ENCODE measurements at places on chromosomes 13 and 19.

DNA sequence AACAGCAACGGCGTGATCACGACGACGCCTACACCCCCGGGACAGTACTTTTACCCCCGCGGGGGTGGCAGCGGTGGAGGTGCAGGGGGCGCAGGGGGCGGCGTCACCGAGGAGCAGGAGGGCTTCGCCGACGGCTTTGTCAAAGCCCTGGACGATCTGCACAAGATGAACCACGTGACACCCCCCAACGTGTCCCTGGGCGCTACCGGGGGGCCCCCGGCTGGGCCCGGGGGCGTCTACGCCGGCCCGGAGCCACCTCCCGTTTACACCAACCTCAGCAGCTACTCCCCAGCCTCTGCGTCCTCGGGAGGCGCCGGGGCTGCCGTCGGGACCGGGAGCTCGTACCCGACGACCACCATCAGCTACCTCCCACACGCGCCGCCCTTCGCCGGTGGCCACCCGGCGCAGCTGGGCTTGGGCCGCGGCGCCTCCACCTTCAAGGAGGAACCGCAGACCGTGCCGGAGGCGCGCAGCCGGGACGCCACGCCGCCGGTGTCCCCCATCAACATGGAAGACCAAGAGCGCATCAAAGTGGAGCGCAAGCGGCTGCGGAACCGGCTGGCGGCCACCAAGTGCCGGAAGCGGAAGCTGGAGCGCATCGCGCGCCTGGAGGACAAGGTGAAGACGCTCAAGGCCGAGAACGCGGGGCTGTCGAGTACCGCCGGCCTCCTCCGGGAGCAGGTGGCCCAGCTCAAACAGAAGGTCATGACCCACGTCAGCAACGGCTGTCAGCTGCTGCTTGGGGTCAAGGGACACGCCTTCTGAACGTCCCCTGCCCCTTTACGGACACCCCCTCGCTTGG lies 966 bp downstream of the JUNB start:
- DNase-seq, result peak; percentile 78

DNA sequence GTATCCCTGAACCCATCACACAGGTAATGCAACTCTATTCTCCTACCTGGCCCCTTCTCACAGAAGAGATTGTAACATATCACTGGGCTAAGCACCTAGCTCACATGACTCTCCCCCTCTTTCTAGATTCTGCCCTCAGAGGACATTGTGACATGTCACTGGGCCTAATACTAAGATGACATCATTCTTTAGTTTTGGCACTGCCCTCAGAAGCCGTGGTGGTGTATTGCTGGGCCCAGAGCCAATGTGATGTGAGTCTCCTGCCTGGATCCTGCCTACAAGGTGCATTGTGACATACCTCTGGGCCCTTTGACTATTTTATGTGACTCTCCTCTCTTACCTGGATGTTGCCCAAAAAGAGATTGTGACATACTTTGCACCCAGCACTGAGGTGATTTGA lies 21.4 kb upstream of the ZNF730 start:
- no peak for DNase-seq

DNA sequence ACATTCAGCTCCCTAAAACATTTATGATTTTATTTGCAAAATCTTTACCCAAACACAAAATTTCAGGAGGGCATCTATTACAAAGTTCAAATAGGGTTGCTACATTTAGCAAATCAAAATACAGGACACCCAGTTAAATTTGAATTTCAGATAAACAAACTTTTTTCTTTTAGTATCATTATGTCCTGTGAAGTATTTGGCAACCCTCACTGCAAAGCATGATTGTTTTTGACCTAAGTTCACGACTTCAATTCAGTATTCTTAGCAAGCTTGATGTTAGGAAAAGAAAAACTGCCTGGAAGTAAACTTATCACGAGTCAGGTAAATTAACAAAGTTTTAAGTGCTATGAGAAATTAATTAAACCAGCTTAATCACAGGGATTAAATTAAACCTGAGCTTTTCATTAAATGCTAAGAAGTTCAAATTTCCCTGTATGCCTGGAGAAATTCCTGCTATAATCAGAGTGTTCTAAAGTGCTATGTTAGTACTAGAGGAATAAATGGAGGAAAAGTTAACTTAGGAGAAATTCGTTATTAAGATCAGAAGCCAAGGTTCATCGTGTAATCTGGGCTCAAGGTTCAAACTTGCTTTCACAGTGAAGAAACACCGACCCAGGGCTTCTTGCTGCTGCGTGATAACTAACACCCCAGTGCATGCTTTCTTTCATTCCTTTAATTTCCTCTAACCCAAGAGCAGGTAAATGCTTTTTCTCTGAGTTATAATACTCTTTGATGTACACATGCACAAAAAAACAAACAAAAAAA lies 298.1 kb downstream of the FOXO1 start:
- DNase-seq, result no peak

- no peak for DNase-seq
These were observed 3.1 kb downstream of the ADAMTS10 start for GRCh38 chr19:8607386-8607785.

GRCh38 chr19:55638864-55639359 lies 1.9 kb upstream of the ZNF580 start:
- DNase-seq, result no peak

DNA sequence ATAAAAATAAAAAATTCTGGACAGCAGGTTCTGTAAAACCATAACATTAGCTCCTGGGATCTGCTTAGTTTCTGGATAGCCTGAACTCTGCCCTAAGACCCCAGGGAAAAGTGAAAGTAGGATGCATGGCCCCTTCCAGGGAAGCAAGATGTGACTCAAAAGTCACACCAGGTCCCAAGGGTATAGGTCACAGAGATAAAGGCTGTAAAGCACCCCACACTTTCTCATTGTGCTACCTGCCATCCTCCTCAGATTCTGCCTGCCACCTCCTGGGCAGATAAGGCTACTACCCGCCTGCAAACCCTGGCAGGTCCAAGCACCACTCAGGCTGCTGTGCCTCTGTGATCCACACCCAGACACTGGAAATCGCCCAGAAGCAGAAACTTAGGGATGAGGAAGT lies 20.6 kb downstream of the FFAR2 start:
- no peak for DNase-seq

GRCh38 chr19:4233282-4233853 lies 4.0 kb downstream of the EBI3 start:
- DNase-seq, result peak; percentile 90

GRCh38 chr19:16470911-16471811 lies 609 bp downstream of the EPS15L1 start:
- DNase-seq, result no peak

- DNase-seq, result no peak
These were observed 39.8 kb downstream of the KCTD12 start for GRCh38 chr13:76846363-76846762.

DNA sequence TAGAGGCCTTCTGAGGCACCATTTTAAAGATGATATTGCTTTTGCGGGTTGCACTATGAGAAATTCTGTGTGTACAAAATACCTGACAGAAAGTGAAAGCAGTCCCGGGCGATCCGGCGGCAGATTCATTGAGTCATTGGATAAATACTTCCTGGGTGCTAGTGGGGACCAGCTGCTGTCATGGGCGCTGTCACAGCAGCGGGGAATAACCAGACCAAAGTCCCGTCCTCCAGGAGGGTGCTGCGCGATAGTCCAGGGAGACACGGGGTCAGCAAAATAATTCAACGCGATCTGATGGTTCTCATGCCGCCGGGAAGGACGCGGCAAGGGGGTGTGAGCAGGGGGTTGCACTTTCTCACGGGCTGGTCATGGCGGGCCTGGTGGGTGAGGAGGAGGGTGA lies 13.5 kb downstream of the ZFR2 start:
- DNase-seq, result no peak

GRCh38 chr19:803099-803561 lies 5.9 kb downstream of the PTBP1 start:
- DNase-seq, result no peak

GRCh38 chr13:61138857-61139256 lies 276.8 kb downstream of the PCDH20 start:
- DNase-seq, result no peak

- DNase-seq, result no peak
These were observed 6.4 kb downstream of the GARRE1 start for GRCh38 chr19:34260771-34261173.

- no peak for DNase-seq
These were observed 19.1 kb downstream of the SMARCA4 start for GRCh38 chr19:10979951-10980381.

DNA sequence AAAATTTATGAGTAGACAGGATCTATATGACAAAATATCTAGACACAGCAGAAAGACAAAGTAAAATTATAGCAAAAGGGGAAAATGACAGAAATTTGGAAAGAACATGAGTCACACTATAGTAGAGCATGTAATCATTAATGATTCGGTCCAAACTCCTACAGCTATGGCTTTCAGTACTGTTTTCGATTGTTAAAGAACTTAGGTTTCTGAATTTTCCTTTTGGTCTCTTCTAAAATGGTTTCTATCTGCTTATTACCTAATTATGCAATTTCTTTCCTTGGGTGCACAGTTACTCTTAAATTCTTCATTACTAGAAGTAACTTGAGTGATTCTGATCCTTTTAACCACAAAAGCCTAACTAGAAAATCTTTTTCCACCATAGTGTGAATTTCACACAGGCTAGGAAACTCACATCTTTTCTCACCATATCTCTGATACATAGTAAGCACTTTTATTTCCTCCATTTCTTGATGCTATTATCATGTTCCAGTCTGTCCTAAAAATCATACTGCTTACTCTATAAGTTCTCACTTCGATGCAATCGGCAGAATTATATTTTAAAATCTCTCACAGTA lies 1101.4 kb downstream of the PCDH9 start:
- DNase-seq, result no peak

GRCh38 chr19:53328967-53329366 lies 4.6 kb upstream of the ZNF845 start:
- DNase-seq, result no peak

DNA sequence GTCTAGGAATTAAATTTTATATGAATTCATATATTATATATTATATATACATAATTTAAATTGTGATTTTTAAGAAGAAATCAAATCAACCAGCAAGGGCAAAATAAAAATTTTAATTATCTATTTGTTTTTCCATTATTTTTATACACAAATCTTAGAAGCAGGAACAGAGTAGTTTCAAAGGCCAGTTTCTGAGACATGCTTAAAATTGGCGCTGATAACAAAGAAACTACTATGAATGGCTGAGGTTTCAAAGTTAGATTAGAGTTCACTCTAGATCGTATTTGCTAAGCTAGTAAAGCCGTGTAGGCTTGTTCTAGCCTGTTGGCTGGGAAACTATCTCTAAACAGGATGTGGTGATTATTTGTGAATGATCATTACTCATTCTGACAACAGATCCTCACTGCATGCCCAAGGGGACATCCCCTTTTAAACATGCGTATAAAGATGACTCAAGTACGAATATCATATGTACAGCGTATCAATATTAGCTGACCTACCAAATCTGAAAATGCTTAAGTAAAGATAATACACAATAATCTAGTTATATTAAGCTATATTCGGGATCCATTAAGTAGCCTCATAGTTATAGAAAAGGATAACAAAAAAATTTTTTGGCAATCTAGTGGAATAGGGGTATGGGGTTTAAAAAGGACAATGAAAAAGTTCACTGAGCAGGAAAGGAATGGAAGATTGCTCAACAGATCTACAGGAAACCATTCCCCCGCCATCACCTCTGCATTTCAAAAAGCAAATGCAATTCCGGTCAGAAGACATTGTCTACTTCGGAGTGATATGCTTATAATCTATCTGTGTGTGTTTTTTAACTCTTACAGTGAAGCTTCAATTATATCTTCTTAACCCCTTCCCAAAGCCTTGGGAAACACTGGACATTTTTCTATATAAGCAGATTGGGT lies 150.1 kb downstream of the SHISA2 start:
- DNase-seq, result no peak

DNA sequence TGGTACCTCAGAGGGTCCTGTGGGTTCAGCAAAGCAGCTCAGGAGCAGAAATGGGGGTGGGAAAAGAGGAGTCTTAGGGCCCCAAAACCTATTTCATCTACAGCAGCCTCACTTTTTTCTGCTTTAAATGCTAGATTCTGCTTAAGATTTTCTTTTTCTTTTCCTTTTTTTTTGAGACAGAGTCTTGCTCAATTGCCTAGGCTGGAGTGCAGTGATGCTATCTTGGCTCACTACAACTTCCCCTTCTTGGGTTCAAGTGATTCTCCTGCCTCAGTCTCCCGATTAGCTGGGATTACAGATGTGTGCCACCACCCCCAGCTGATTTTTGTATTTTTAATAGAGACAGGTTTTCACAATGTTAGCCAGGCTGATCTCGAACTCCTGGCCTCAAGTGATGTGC lies 30.7 kb upstream of the WDFY2 start:
- DNase-seq, result no peak

- no peak for DNase-seq
These were observed 105.5 kb downstream of the ZAR1L start for GRCh38 chr13:32209652-32210051.

DNA sequence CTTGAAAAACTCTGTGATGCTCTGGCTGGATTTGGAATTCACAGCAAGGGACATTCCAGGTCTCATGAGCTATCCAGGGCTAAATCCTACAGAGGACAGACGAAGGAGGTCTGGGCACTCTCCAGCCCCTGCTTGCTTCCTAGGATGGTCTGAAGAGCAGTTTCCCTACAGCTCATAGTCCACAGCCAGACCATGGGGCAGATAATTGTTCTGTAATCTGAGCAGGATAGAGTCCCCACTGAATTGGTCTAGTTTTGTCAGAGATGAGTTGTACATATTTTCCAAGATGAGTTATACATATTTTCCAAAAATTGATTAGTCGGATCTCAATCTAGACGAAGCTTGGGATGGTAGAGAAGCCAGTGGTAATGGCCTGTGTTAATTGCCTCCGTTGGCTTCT lies 75.6 kb downstream of the C13orf42 start:
- DNase-seq, result no peak
